Activated CD4-positive, alpha-beta T cell treated with anti-CD3 and anti-CD28 coated beads for 48 hours (primary cell): ENCODE measurements at places on chromosomes 2 and 18.

DNA sequence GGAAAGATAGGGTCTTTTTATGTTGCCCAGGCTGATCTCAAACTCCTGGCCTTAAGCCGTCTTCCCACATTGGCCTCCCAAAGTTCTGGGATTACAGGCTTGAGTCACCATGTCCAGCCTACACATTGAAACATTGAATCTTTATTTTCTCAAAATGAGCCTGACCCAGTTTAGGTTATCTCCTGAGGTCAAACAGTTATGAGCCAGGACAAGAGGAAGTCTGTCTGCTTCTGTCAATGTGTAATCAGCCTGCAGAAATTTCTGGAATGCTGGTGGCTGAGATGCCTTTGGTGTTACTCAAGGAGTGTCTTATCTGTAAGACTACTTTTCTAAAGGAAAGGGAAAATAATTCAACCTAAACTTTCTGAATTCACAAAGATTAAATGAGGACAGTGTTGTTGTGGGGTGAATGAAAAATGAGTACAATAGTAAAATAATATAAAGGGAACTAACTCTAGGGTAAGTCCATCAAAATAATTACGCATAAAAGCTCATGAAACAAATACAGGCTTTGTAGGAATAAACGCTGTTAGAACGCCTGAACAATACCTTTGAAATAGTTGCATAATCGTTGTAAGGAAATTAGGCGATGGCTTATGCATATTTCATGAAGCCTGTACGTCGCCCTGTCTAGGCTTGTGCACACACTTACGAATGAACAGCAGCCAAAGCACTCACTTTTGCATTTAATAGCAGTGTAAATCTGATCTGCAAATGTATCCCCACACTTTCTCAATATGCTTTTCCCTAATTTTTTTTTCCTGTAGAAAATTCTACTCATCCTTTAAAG lies 260.8 kb downstream of the RDH14 start:
- DNase-seq, result no peak

GRCh38 chr2:100940766-100941645 lies 61.1 kb upstream of the RPL31 start:
- peak; percentile 43 for DNase-seq

- no peak for DNase-seq
These were observed 294.8 kb upstream of the MGAT5 start for GRCh38 chr2:133959066-133959465.

- DNase-seq, result no peak
These were observed 87.3 kb downstream of the ACTR3 start for GRCh38 chr2:113977060-113977659.

DNA sequence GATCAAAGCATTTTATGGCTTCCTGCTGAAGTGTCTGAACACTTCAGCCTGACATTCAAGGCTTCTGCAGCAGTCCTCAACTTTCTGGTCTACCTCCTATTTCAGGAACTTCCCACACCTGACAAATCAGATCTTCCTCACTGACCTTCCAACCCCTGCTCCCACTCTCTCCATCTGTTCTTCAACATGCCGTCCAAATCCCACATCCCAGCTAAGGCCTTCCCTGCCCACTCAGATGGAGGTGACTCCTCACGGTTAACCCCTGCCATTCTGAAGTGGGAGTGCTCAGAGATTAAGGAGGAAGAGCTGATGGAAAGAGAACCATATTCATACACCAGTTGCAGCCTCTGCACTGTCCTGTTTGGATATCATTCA lies 104.8 kb downstream of the POLR1A start:
- no peak for DNase-seq

DNA sequence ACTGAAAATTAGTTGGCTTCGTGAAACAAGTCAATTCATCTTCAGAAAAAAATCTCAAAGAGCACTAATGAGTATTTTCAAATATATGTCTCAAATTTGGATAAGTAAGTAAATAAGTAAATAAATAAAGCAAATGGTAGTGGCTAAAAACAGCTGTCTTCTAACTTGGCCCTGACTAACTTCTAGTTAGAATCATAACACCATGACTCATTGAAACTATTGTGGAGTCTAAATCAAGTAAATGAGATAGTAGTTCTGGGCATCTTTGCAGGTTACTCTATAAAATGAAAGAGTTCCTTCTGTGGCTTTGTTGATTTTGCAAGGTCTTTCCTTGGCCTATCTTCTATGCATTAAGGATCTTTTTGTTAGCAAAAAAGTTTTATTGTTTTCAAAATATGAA lies 110.7 kb downstream of the SLC8A1 start:
- no peak for DNase-seq

DNA sequence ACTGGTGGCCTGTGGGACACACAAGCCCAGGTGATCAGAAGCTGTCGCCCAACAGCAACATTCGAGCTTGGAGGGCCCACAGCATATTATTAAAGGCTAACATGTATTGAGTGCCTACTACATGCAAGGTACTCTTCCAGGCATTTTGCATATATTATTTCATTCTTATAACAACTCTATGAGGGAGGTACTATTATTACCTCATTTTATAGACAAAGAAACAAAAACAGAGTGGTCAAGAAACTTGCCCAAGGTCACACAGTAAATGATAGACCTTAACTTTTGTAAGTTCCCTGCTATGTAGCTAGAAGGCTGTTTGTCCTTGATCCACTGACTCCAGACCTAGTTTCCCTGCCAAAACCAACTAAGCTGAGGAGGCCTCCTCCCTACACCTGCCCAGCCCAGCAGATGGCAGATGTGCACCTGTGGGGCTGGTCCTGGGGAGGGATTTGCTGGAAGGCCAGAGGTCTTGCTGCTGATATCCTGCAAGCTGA lies 35.7 kb downstream of the KANSL3 start:
- no peak for DNase-seq

GRCh38 chr2:1045109-1045508 lies 94.5 kb downstream of the SNTG2 start:
- DNase-seq, result no peak

- no peak for DNase-seq
These were observed 652.6 kb downstream of the NRXN1 start for GRCh38 chr2:50379351-50379750.

GRCh38 chr2:51795248-51795888 lies 763.4 kb upstream of the NRXN1 start:
- DNase-seq, result peak; percentile 18

DNA sequence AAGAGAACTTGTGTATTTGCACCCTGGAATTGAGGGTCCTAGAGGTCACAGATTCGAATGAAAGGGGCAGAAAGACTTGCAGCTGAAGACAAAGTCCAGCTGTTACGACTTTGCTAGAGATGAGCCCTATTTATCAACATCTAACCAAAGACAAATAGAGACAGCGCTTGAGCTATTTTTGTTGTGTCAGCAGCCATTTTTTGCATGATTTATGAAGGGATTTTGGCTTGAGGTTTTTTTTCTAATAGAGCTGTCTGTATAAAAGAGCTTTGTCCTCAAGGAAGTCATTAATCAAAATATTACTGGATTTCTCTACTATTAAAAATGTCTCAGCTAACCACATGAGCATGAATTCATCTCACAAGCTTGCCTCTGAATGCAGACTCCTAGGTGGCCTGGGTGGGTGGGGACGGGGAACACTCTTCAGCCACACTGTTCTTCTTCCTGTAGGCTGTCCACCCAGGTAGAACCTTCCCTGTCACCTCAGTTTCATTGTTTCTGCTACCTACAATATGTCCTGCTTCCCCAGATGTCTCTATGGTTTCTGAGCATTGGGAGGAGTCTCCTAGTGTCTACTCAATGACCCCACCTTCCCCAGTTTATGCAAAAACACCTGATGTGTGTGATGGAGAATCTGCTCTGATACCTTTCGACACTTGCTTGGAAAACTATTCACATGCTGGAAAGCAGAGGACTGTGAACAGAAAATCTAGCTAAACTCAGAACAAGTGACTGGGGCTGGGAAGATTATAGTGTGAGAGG lies 7.2 kb upstream of the CD226 start:
- DNase-seq, result no peak

DNA sequence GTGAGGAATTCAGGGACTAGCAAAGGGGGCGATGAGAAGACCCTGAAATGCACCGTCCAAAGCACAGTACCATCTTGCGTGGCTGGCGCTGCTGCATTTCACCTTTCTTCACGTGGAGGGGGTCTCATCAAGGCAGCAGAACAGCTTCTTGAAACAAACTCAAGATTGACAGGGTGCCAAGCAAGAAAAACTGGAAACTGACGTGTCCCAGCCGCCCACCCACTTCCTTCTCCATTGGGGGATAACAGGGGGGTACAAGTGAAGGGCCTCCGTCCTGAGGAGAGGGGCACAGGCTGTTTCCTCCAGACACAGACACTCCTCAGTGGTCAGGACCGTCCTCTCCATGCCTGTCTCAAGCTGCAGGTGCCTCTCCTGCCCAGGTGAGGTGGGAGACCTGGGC lies 32.5 kb downstream of the HDAC4 start:
- no peak for DNase-seq

GRCh38 chr2:230537531-230537976 lies 121.6 kb downstream of the SP100 start:
- DNase-seq, result peak; percentile 46

DNA sequence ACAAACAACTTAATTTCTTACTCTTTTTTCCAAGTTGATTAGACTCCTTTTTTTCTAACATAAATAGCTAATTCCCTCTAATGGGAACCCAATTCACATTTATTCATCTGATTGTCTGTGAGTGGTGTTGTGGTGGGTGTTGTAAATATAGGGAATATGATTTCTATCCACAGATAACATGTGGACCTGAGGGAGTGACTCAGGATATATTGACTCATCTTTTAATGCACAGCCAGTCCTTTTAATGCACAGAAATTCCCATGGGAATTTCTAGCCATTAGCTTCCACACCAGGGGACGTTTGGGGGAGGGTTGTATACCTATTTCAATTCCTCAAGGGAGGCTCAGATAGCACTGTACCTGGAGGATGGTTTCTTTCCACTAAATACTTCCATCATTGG lies 1339.6 kb upstream of the LRRTM1 start:
- no peak for DNase-seq

DNA sequence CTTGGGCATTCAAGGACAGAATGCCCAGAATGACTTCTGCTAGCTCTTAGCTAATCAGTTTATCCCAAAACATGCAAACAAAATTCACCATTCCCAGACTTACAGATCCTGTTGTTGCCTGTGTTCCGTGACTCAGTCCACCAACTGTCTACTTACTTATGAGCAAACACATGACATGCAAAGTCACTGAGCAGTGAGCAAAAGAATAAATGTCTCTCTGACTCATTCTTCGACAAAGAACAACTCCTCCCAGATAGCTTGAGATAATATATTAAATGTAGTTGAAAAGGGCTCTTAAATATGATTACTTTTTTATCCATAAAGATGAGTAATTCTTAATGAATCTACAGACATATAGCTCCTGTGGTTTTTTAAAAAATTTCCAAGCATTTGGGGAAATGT lies 9.0 kb upstream of the CREG2 start:
- no peak for DNase-seq

GRCh38 chr2:46042207-46042637 lies 255.0 kb upstream of the EPAS1 start:
- no peak for DNase-seq
